ENCODE measurements at places on chromosomes 3 and 15.

DNA sequence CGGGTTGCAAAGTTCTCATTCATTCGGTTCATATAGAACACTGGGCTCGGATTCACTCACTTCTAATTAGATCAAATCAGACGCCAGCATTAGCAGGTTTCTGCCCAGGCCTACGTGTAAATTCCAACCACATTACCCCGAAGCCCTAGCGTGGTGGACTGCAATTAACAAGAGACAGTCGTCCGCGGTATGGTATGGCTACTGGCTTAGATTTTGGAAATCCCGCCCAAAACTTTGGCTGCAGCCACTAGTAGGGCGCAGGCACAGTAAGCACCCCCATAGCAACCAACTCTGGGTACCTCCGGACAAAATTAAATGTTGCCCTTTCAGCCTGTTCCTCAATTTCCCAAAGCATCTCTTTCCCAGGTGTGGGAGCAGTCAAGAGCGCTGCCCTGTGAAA, 771 bp downstream of the RARRES1 start:
- no peak for DNase-seq

GRCh38 chr3:190205739-190206138, 85.0 kb upstream of the P3H2 start:
- no peak for DNase-seq

- no peak for DNase-seq
Measured at GRCh38 chr3:158801201-158801600, 653 bp upstream of the MFSD1 start.

DNA sequence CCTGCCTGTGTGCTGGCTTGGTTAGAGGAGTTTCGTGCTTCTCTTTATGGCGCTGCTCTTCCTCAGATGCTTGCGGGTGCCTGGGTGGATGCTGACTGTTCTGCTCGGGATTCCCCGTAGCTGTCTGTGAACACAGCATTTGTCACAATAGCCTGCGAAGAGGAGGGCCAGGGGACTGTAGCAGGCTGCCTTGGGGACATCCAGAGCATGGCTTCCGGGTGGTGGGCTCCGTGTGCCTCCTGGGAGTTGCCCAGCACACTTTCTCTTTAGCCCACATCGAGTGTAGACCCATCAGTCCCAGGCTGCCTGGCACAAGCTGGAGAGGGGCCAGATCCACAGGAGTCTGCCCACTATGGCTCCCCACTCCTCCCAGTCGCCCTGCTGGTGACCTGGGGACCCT, 22.4 kb downstream of the LRRK1 start:
- DNase-seq: no peak

- DNase-seq: no peak
Measured at GRCh38 chr15:90790561-90790960, 73.4 kb downstream of the BLM start.

DNA sequence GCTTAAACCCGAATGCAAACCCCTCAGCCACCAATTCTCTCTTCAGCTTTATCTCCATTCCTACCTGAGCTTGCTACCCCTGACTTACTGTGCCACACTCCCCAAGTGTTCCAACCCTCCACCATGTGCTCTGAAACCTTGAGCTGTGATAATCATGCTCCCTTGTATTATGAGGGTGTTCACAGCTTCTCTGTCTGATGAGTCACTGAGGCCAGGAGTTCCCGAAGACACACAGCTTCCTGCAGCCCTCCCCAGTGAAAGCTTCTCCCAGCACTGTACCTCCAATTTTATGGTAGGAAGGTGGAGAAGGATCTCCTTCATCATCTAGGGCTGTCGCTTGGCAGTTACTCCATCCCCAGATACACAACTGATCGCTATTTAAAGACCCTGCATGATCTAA, 24.9 kb downstream of the STAC start:
- DNase-seq: no peak

DNA sequence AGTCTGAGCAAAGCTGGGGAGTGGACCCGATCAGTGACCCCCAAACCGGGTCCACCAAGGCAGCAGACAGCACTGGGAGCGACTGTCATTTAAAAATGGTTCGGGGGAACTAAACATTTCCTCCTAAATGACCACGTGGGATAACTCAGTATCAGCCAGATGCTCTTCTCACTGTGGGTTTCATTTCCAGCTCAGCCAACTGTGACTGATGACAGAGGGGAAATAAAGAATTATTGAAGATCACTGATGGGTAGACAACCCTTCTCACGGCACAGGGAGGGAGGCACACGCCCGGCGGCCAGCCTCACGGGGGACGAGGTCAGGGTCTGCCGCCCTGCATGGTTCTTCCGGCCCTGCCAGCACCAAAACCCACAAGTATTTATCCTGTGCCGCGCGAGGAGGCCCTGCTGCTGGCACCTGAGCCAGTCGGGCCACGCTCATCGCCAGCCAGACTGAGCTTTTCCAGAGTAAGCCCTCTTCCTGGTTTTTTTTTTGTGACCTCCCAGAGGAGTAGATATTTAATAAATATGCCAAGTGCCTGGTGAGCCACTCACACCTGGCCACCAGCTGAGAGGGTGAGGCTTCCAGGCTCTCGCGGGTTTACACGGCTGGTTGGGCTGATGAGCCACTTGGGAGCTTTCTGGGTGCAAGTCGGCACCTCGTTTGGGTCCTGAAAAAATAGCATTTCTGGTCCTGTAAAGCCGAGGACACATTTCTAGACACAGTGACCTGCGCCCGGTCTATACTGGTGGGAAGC, 6.2 kb downstream of the MELTF start:
- no peak for DNase-seq

DNA sequence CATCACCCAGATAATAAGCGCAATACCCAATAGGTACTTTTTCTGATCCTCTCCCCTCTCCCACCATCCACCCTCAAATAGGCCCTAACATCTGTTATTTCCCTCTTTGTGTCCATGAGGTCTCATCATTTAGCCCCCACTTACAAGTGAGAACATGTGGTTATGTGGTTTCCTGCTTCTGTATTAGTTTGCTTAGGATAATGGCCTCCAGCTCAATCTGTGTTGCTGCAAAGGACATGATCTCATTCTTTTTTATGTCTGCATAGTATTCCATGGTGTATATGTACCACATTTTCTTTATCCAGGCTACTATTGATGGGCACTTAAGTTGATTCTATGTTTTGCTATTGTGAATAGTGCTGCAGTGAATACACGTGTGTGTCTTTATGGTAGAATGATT, 165.4 kb downstream of the MBNL1 start:
- DNase-seq: no peak

All from central memory CD4-positive, alpha-beta T cell (primary cell).